ENCODE measurements at places on chromosomes 13 and 19.

- peak; percentile 58 for DNase-seq
- H3K4me3 ChIP-seq = peak overlapping the region; percentile 81
- peaks cover 17% of the 10 kb centered on the region for H3K36me3 ChIP-seq
- peaks cover 40% of the 10 kb centered on the region for H3K4me1 ChIP-seq
Observed at GRCh38 chr19:49851456-49852259, 699 bp downstream of the PTOV1 start.

DNA sequence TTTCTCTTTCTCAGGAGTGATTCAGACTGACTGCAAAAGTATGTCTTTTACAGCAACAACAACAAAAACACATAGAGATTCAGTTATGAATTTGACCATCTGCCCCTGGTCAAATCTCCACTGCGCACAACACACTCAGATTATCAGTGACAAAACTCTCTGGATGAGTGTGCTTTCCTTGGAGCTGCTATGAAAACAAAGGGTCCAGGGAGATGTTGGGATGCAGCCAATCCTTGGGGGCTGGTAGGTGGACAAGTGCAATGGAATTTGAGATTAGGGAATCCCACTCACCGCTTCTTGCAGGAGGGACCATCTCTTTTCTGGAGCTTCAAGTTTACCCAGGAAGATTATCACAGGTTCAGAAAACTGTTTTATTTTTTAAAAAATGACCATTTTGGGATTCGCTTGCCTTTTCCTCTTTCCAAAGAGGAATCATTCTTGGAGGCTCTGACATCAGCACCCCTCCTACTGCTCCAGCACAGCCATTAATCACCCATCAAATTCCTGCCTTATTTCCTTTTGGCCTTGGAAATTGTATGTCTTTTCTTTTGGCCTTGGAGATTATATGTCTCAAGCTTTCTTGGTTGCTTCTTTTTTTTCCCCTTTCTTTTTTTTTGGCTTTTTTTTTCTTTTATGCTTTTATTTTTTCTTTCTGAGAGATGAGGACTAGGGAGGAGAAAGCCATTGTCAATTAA lies 311.8 kb downstream of the TSHZ3 start:
- H3K4me1 ChIP-seq = no peaks in the 10 kb centered on the region
- no peak overlapping the region for H3K27ac ChIP-seq
- H3K4me3 ChIP-seq = no peak overlapping the region

- H3K4me1 ChIP-seq = peaks cover 29% of the 10 kb centered on the region
- no peaks in the 10 kb centered on the region for H3K36me3 ChIP-seq
- no peak for DNase-seq
Observed at GRCh38 chr19:42466521-42467182, 23.9 kb upstream of the CXCL17 start.

- H3K27me3 ChIP-seq = peaks cover 30% of the 10 kb centered on the region
- no peak overlapping the region for H3K4me3 ChIP-seq
- no peaks in the 10 kb centered on the region for H3K36me3 ChIP-seq
- no peak for DNase-seq
Observed at GRCh38 chr19:7578127-7578526, 17.5 kb upstream of the CAMSAP3 start.

- peaks cover 10% of the 10 kb centered on the region for H3K4me1 ChIP-seq
- no peak overlapping the region for H3K4me3 ChIP-seq
- no peak for DNase-seq
- no peak overlapping the region for H3K27ac ChIP-seq
- no peaks in the 10 kb centered on the region for H3K36me3 ChIP-seq
Observed at GRCh38 chr13:105904034-105904742, 631.3 kb downstream of the EFNB2 start.

GRCh38 chr13:23699271-23699670 lies 129.1 kb downstream of the TNFRSF19 start:
- H3K36me3 ChIP-seq = no peaks in the 10 kb centered on the region
- no peak for DNase-seq
- H3K4me1 ChIP-seq = peaks cover 27% of the 10 kb centered on the region
- H3K4me3 ChIP-seq = no peak overlapping the region

DNA sequence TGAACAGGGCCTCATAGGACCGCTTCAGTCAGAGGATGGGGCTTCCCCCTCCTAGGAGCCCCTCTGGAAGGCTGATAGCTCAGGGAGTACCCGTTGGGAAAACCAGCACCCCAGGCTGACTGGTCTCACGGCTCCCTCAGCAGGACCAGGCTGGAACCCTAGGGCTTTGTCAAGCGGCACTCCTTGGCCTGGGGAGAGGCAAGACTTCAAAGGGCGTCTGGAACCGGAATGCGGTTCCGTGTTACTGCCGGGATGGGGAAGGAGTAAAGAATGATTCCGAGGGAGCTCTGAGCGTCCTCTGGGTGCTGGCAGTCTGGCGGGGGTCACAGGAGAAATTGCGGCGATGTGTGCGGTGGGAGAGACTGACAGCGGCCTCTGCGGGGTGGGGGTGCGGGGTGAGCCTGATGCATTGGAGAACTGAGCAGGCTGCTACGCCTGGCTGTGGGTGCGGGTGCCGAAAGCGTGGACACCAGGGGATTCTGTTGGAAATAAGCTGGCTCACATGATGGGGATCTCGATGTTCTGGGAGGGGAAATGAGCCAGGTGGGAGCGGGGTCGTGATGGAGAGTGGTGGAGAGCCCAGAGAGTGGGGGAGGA lies 1.9 kb downstream of the COX6B2 start:
- H3K27ac ChIP-seq = no peak overlapping the region
- peaks cover 72% of the 10 kb centered on the region for H3K27me3 ChIP-seq
- H3K4me3 ChIP-seq = peak overlapping the region; percentile 1

DNA sequence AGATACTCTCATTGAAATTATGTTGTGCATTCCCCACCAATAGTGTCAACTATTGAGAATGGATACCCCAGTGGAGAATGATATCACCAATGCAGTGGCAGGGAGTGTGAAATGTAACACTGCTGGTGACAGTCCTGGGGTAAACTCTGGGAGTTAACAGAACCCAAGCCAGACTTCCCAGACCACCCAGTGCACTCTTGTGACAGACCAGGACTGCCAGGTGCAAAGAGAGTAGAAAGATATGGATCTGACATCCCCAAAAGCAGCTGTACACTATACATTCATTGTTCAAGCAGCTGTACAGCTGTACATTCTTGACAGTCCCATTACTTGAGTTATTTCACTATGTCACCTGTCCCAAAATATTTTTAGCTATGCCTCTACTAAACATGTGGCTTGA lies 886.6 kb downstream of the DIAPH3 start:
- no peaks in the 10 kb centered on the region for H3K27me3 ChIP-seq
- H3K4me1 ChIP-seq = no peaks in the 10 kb centered on the region
- no peak overlapping the region for H3K27ac ChIP-seq
- no peak overlapping the region for H3K4me3 ChIP-seq
- no peaks in the 10 kb centered on the region for H3K36me3 ChIP-seq
- no peak for DNase-seq

DNA sequence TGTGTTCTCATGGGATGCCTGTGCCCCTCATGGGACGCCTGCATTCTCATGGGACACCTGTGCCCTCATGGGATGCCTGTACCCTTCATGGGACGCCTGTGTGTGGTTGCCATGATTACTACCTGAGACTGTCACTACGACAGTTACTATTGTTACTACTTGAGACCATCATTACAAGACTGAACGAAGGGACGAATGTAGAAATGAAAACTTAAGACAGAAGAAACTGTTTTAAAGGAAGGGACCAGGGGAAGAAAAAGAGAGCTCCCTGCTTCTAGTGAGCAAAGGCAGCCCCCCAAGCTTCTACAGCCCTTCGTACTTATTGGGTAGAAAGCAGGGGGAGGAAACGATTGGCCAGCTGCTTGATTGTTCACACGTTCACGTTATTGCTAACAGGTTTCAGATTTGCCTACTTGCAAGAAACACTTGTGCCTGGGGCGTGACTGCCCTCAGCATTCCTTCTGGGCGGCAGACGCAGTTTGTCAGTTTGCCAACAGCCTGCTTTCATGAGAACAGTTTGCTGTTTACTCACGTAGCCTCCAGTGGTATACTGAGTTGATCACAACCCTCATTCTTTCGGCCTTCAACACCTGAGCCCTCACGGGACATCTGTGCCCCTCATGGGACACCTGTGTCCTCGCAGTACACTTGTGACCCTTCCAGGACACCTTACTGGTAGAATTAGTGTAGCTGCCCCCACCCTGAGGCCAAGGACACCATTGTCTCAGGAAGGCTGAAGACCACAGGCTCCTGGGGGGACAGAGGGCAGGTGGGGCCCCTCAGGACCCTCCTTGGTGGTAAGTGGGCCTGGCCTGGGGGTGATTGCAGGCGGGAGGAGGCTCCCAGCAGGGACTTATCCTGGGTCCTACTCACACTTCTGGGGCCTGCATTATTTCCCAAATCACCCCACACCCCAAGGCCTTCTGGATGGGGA lies 2.5 kb upstream of the S1PR4 start:
- H3K4me3 ChIP-seq = peak overlapping the region; percentile 13
- H3K27me3 ChIP-seq = peaks cover 3% of the 10 kb centered on the region
- peak overlapping the region; percentile 94 for H3K27ac ChIP-seq
- peaks cover 27% of the 10 kb centered on the region for H3K36me3 ChIP-seq

- H3K4me1 ChIP-seq = no peaks in the 10 kb centered on the region
- H3K27ac ChIP-seq = no peak overlapping the region
- DNase-seq = no peak
- H3K4me3 ChIP-seq = no peak overlapping the region
- no peaks in the 10 kb centered on the region for H3K36me3 ChIP-seq
Observed at GRCh38 chr19:42554046-42554575, 25.8 kb upstream of the CEACAM1 start.

DNA sequence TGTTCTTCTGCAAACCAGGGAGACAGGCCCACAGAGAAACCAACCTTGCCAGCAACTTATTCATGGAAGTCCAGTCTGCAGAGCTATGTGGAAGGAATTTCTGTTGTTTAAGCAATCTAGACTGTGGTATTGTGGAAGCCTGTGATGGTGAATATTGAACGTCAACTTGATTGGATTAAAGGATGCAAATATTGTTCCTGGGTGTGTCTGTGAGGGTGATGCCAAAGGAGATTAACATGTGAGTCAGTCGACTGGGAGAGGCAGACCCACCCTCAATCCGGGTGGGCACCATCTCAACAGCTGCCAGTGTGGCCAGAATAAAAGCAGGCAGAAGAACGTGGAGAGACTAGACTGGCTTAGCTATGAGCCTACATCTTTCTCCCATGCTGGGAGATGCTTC lies 606.0 kb downstream of the EFNB2 start:
- no peak overlapping the region for H3K27ac ChIP-seq
- no peaks in the 10 kb centered on the region for H3K4me1 ChIP-seq
- DNase-seq = no peak
- H3K36me3 ChIP-seq = no peaks in the 10 kb centered on the region
- no peak overlapping the region for H3K4me3 ChIP-seq
- H3K27me3 ChIP-seq = no peaks in the 10 kb centered on the region

GRCh38 chr19:44777715-44778347 lies at the start of gene CBLC:
Gene CBLC (plus strand): TSS chr19:44777890. CDS start chr19:44777932, 42 bp downstream.
- no peak within 1 kb of the TSS for H3K27ac ChIP-seq
- no peaks in the 10 kb centered on the region for H3K4me1 ChIP-seq

- peaks cover 38% of the 10 kb centered on the region for H3K4me1 ChIP-seq
- peak overlapping the region; percentile 53 for H3K27ac ChIP-seq
- H3K4me3 ChIP-seq = no peak overlapping the region
Observed at GRCh38 chr13:51645154-51645650, 60.9 kb downstream of the WDFY2 start.

Measured in activated naive CD4-positive, alpha-beta T cell treated with anti-CD3 and anti-CD28 coated beads, Interleukin-2, amount 10 ng/mL, durations not matched to agents 7 days and 5 days (primary cell).